ENCODE measurements at places on chromosomes 6 and 20. TPM values are rescaled to one million over a fixed set of nuclear protein-coding genes. Genes with fewer than 3 reads are reported as not detected.

CCN6 gene
- 1.4 TPM for total RNA-seq

HLA-DRA gene
- not detected for total RNA-seq

ADGRG6 gene
- 45.4 TPM for total RNA-seq

SIRPB2 gene
- not detected for total RNA-seq

GJA10 gene
- not detected for total RNA-seq

- no peak for DNase-seq
These were observed 37.5 kb upstream of the REV3L start for GRCh38 chr6:111520524-111520923.

DNA sequence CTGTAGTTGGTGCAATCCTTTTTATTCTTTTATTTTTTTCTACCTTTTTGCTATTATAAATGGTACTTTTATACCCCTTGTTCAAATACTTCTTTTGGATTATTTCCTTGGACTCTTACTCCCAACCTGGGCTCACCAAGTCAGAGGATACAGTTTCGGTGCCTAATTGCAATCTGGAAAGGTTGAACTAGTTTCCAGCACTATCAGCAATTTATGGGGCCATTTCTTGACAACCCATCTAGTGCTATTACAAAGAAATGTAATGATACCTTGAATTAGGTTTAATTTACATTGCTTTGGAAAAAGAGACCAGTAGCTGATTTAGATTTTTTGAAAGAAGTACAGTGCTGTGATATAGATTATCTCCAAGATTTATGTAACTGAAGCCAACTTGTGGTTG lies 5.2 kb downstream of the PTPRA start:
- DNase-seq: no peak

DNA sequence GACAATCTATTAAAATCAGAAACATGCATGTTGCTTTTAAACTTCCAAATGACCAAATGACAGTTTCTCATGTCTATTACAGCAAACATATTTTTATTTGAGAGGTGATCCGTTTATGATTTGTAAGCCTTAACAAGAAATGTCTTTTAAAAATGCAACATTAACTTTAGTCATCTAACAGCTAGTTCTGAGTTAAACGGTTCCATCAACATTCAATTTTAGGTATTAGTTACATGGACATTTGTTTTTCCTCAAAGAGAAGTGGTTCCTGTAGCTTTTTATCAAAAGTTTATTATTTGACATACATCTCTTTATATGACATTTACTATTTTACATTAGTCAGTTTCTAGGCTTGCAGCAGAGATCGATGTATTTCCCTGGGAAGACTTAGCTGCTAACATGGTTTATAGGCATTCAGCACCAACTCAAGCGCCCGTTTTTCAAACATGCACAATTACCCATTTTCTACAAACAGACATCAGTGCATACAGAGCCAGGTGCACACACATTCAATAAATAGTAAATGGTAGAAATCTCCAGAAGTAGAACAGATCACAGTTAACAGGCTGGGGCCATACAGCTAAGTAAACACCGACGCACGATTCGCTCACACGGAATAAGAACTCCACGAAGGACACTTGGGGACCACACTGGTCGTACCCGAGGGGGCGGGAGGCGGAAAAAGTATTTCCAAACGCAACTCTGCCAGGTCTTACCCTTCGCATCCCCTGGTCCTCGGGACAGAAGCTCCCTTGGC lies 882 bp downstream of the CNR1 start:
- no peak for DNase-seq

DNA sequence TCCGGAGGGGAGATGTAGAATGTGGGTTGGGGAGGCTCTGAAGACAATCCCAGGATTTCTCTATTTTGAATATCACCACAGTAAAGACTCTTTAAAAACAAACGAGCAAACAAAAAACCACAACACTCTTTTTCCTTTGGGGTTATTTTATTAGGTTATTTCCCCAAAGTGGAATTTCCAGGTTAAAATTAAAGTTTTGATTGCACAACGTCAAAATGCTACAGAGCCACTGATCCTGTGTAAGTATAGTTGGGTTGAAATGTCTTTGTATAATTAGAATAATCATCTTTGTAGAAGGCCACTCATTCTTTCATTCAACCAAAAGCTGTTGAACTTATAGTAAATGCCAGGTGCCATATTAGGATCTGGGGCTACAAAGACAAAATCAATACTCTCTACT lies 19.6 kb upstream of the PIM1 start:
- DNase-seq: no peak

GRCh38 chr6:13988049-13988738 lies 63.4 kb downstream of the RNF182 start:
- DNase-seq: no peak

- no peak for DNase-seq
These were observed 72.3 kb downstream of the SNX5 start for GRCh38 chr20:17896193-17896723.

- no peak for DNase-seq
These were observed 173.7 kb downstream of the HACE1 start for GRCh38 chr6:104685871-104686549.

GRCh38 chr6:112014483-112014882 lies 39.4 kb upstream of the CCN6 start:
- DNase-seq: no peak

DNA sequence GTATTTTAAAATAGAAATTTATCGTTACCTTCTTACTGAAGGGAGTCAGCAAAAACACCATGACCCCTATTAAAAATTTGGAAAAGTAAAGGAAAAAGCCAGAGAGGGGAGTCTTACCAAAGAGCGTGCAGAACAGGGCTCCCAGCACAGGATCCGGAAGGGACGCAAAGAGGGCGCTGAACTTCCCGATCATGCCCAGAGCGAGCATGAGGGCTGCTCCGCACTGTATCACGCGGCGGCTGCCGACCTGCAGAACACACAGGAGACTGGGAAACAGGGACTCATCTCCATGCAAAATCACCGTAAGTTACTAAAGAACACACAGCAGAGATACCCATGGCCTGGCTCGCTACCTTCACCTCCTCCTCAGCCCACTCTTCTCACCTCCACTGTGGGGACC lies 138.6 kb downstream of the SLC23A2 start:
- no peak for DNase-seq

DNA sequence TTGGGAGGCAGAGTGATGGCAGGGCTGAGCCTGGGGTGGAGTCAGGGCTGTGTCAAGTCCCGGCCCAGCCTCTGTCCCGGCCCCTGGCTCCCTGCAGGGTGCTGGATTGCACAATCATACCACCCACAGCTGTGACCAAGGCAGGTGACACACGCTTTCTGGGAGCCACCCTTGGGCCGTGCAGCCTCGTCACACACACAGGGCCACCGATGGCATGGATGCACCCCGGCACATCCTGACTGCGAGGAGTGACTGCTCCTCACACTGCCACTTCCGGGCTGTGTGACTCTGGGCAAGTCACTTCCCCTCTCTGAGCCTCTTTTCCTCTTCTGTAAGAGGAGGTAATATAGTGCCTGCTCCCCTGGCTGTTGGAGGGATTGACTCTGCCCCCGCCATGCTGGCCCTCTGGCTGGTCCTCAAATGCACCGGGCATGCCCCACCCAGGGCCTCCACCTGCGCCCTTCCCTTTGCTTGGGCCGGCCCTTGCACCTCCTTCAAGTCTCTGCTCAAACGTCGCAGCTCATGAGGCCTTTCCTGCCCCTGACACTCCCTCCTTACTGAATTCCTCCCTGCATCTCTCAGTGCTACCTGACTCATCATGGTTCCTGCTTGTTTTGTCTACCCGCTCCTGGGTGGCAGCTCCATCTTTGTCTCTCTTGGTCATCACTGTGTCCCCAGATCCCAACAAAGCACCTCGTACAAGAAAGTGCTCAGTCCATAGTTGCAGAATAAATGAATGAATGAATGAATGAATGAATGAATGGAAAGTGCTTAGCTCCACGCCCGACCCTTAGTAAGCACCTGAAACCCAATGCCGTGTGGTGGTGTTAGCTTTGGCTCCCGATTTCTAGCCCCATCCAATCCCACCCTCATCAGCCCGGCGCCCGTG lies 93.5 kb downstream of the CEBPB start:
- DNase-seq: no peak

DNA sequence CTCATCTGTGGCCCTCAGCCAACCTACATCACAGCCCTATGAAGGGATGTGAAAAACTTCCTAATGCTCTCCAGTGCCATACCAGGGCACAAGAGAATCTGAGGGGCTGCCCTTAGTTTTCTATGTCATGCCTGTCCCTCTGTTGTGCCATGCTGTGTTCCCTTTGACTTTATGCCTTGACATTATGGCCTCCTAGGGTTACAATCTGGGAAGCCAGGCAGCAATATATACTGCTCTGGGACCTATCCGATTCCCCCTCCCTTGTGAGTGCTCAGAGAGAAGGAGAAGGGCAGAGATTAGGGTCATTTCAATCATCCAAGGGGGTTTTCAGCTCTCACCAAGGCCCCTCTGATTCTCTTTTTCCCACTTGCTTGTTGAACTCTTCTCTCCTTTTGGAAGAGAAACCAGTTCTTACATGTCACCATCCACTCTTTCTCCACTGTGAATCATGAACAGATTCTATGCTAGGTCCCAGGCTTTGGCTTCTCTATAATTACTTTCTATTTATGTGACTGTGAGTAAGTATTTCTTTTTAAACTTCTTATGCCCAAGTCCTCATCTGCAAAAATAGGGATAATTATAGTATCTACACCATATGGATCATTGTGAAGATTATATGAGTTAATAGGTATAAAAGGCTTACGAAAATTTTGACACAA lies 14.2 kb upstream of the FRK start:
- DNase-seq: no peak
